ENCODE measurements at places on chromosomes 1 and 21.
A peak's percentile ranks its signal among the peaks of the same experiment; 100 is the strongest.

- H3K27ac ChIP-seq, result peak overlapping the region; percentile 92
- H3K27me3 ChIP-seq, result no peaks in the 10 kb centered on the region
- H3K4me3 ChIP-seq, result peak overlapping the region; percentile 87
These were observed 14.9 kb downstream of the PDIK1L start for GRCh38 chr1:26126321-26127084.

- H3K4me3 ChIP-seq, result no peak overlapping the region
- H3K36me3 ChIP-seq, result peaks cover 2% of the 10 kb centered on the region
- no peak overlapping the region for H3K27ac ChIP-seq
These were observed 2.5 kb downstream of the RGS4 start for GRCh38 chr1:163071405-163072255.

- peaks cover 3% of the 10 kb centered on the region for H3K4me1 ChIP-seq
- DNase-seq, result no peak
- H3K27me3 ChIP-seq, result peaks cover 22% of the 10 kb centered on the region
- H3K4me3 ChIP-seq, result no peak overlapping the region
- no peaks in the 10 kb centered on the region for H3K36me3 ChIP-seq
These were observed 8.5 kb downstream of the EDN2 start for GRCh38 chr1:41475859-41476567.

DNA sequence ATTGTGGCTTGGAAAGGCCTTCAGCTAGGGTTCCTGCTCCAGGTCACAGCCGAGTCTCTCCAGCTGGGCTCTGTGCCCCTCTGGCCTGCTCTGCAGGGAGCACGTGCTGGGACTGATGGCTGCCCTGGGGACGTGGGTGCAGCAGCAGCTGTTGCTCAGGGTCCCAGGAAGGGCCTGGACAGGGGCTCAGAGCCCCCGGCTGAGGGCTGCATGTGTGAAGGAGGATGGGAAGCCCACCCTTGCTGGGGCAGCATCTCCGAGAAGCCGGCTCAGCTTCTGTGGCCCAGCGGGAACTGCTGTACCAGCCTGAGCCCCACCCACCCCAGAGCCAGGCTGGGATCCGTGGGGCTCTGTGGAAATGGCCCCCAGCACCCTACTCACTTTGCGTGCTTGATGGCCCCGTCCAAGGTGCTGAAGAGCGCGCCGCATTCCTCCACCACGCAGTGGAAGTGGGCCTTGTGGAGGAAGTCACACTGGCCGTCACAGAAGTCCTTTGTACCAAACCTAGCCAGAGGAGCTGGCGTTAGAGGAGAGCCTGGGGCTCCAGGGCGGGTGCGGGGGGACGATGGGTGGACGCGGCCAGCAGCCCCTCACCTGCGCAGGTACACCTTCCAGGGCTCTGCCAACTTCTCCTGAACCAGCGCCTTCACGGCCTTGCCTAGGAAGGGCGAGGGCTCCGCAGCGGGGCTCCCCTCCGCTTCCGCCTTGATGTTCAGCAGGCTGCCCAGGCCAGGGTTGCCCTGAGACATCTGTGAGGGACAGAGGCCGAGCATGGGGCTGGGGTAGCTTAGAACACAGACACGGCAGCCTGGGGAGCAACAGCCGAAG lies 147.5 kb downstream of the CASZ1 start:
- H3K4me3 ChIP-seq, result no peak overlapping the region
- H3K27me3 ChIP-seq, result no peaks in the 10 kb centered on the region
- no peaks in the 10 kb centered on the region for H3K36me3 ChIP-seq
- no peaks in the 10 kb centered on the region for H3K4me1 ChIP-seq

DNA sequence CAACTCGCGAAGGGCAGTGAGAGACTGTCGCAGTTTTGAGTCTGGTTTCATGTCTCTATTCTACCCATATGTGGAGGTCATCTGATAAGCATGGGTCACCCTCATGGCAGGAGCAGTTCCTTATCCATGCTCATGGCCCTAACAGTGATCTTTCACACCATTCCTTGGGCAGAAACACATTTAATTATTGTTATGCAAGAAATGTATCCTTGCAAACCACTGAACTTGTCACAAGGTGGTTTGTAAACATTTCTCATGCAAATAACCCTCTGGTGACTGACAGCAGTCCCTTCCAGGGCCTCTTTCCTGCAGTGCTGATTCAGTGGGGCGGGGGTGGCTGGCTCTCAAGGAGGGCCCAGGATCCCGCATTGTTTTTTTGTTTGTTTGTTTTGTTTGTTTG lies 421.4 kb upstream of the RUNX1 start:
- peaks cover 31% of the 10 kb centered on the region for H3K27me3 ChIP-seq
- peaks cover 2% of the 10 kb centered on the region for H3K36me3 ChIP-seq
- peaks cover 4% of the 10 kb centered on the region for H3K4me1 ChIP-seq
- no peak for DNase-seq
- no peak overlapping the region for H3K4me3 ChIP-seq
- no peak overlapping the region for H3K27ac ChIP-seq

DNA sequence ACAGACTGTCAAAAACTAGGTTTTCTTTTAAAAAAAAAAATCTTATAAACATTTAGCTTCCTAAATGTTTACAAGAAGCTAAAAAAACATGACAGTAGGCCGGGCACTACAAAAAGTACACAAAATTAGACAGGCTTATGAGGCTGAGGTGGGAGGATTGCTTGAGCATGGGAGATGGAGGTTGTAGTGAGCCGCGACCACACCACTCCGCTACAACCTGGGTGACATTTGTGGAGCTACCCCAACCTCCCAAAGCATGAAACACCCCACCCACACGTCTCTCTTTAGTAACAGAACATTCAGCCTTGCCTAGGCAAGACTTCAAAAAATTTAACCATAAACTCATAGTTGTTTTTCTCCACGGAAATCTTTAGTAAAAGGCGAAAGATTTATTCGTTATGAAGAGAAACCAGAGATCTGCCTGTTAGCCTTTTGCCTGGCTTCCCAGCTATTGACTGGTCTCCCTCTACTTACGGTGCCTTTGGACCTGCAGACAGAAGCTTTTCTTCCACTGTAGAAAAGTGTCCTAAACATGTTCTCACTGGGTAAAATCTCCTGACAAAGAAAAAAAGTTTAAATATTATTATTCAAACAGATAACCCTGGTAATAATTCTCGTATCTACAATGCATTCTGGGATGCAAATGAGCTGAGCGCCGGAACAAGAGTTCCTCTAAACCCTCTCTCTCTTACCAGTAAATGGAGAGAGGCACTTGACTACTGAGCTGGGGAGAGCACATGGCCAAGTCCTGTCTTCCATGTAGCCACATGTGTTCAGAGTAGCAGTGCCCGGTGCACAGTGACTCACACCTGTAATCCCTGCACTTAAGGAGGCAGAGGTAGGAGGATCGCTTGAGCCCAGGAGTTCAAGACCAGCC lies 9.2 kb downstream of the RNU5D-1 start:
- peaks cover 51% of the 10 kb centered on the region for H3K4me1 ChIP-seq
- peak overlapping the region; percentile 85 for H3K4me3 ChIP-seq
- H3K27ac ChIP-seq, result peak overlapping the region; percentile 98
- H3K27me3 ChIP-seq, result no peaks in the 10 kb centered on the region
- no peak for DNase-seq

GRCh38 chr1:234927312-234927970 lies 201.2 kb downstream of the TOMM20 start:
- no peak for DNase-seq
- peak overlapping the region; percentile 98 for H3K27ac ChIP-seq
- no peaks in the 10 kb centered on the region for H3K27me3 ChIP-seq

GRCh38 chr1:109886827-109887226 lies 23.8 kb upstream of the CSF1 start:
- H3K27ac ChIP-seq, result no peak overlapping the region
- H3K4me3 ChIP-seq, result no peak overlapping the region
- peaks cover 28% of the 10 kb centered on the region for H3K4me1 ChIP-seq
- peaks cover 17% of the 10 kb centered on the region for H3K27me3 ChIP-seq
- DNase-seq, result no peak

GRCh38 chr1:167763525-167764220 lies 41.9 kb downstream of the MPZL1 start:
- peaks cover 8% of the 10 kb centered on the region for H3K36me3 ChIP-seq
- H3K4me3 ChIP-seq, result no peak overlapping the region
- DNase-seq, result no peak
- H3K27me3 ChIP-seq, result no peaks in the 10 kb centered on the region
- peaks cover 20% of the 10 kb centered on the region for H3K4me1 ChIP-seq
- no peak overlapping the region for H3K27ac ChIP-seq

DNA sequence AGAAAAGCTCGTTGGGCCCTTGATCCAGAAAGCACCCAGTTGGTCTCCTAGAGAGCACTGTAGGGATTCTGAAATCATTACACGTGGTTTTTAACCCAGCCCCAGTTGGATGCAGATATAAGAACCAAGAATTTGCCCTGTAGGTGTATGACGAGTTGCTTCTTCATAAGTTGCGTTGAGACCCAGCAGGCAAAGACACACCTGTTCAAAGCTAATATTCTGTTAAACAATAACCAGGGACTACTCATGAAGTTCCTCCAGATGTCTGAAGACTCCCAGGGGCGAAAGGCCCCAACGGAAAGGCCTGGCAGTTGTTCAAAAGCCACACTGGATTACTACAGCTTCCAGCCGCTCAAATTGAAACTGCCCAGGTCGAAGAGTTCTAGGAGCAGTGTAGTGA lies 88.6 kb upstream of the HNRNPU start:
- H3K27ac ChIP-seq, result no peak overlapping the region
- H3K4me1 ChIP-seq, result peaks cover 3% of the 10 kb centered on the region
- H3K27me3 ChIP-seq, result peaks cover 11% of the 10 kb centered on the region
- no peak for DNase-seq
- no peaks in the 10 kb centered on the region for H3K36me3 ChIP-seq

- peaks cover 5% of the 10 kb centered on the region for H3K4me1 ChIP-seq
These were observed 79.2 kb upstream of the CD1D start for GRCh38 chr1:158101455-158101854.

DNA sequence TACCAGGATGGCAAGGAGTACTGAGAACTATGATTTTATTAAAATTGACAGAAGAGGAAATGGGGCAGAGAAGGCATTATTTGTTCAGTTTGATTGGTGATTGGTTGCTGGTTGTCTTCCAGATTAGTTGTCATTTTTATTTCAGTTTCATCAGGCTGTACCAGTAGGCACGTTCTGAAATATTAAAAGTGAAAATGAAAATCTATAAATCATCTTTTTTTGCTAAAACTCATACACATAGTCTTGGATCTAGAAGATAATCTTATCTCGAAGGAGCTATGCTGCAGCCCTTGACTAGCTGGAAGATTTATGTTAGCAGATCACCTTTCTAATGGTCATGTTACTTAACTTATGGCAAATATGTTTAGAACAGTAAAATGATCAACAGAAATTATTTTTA lies 29.0 kb downstream of the NEK7 start:
- peak overlapping the region; percentile 68 for H3K4me3 ChIP-seq
- no peak for DNase-seq
- peaks cover 35% of the 10 kb centered on the region for H3K4me1 ChIP-seq
- peak overlapping the region; percentile 86 for H3K27ac ChIP-seq
- no peaks in the 10 kb centered on the region for H3K36me3 ChIP-seq

DNA sequence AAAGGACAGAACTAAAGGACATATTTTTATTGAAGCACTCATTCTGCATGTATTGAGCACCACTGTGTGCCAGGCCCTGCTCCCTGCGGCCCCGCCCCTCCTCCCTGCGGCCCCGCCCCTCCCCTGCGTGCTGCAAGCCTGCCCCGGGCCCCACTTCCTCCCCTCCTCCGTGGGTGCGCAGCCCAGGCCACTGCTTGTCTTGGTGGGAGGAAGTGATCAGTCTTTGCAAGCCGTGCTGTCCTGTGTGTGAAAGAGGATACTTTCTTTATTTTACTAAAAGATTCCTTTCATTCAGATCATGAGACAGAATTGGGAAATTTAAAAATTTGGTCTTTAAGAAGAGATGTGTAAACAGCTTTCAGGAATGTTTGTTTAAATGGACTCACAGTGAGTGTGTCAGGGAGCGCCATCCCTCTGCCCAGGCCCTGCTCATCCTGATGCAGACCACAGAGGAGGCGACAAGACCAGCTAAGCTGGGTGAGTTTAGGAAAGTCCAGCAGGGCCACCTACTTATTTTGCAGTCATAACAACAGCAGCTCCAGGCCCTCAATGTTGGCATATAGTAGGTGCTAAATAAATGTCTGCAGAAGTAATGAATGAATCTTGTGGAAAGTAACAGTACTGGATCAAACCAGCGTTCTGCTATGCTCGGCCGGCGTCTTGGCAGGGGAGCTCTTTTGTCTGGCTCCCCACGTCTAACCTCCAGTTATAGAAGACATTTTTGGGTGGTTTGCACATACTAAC lies 88.3 kb upstream of the SELENON start:
- DNase-seq, result peak; percentile 32
- peaks cover 25% of the 10 kb centered on the region for H3K4me1 ChIP-seq
- H3K36me3 ChIP-seq, result no peaks in the 10 kb centered on the region
- H3K27me3 ChIP-seq, result no peaks in the 10 kb centered on the region

- no peak for DNase-seq
- no peak overlapping the region for H3K4me3 ChIP-seq
- H3K4me1 ChIP-seq, result no peaks in the 10 kb centered on the region
- H3K36me3 ChIP-seq, result peaks cover 21% of the 10 kb centered on the region
These were observed 38.9 kb downstream of the SDCCAG8 start for GRCh38 chr1:243294723-243295121.

GRCh38 chr21:15992171-15992570 lies 262.4 kb downstream of the USP25 start:
- no peaks in the 10 kb centered on the region for H3K4me1 ChIP-seq
- no peak overlapping the region for H3K27ac ChIP-seq
- no peak overlapping the region for H3K4me3 ChIP-seq
